Myocyte (in vitro differentiated cells): ENCODE measurements at places on chromosomes 2 and 18. TPM values are rescaled to one million over a fixed set of nuclear protein-coding genes. Genes with fewer than 3 reads are reported as not detected.

- peak; percentile 10 for DNase-seq
These were observed 276.0 kb downstream of the MTX2 start for GRCh38 chr2:176544991-176545956.

DNA sequence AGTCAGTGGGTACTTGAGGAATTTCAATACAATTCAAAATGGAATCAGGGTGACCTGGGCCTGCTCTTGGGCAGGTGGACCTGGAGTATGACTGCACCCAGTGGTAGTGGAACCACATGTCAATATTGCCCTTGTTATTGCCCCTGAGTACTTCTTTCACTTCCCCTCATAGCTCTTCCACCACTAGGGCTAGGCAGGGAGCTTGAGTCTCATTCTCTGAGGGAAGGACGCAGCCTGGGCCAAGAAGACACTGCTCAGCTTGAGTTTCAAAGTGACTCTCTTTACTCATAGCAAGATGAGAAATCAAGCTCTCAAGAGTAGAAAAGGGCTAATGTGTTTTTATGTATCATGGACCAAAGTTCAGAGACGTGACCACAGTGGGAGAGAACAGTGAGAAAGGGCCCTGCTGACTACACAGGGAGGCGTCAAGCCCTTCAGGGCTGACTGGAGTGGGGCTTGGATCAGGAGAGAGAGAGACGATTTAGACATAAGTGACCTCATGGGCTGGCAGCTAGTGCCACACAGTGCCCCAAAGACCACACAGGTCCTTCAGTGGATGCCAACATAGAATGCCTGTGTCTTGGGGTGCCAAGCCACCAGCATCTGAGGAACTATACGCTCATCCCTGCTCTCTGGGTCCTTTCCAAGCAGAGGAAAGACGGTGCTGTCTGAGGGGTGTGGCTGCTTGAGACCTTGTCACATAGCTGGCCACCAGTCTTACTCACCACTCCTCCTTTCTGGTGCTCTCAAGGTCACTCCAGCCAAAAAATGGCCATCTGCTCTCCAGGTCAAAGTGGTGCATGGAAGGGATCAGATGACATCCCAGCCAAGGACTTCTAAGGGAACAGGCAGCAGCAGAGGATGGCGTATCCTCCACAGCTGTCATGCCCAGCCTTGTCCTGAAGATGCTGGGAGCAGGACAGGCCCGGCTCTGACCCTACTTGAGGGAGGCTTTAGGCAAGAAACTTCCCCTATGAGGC, 13.0 kb downstream of the PTMA start:
- peak; percentile 92 for DNase-seq

DNA sequence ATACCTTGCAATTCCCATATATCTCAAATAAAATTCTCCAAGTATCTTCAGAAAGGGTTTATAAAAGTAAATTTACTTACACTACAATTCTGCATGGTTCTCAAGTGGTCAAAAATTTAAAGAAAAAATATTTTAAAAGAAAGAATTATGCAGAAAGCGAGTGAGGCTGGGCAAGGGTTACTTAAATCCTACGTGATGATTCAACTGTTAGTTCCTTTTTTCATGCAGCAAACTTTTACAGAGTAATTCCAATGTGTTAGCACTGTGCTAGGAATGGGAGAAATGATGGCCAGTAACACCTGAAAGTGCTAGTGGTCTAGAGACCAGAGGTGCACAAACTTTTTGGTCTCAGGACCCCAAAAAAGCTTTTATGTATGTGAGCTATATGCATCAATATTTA, 133.4 kb downstream of the ATAD2B start:
- no peak for DNase-seq

CYP27C1 gene
- total RNA-seq, result 0.45 and 0.62 TPM in 2 replicates

EHD3 gene
- 5.0 and 5.6 TPM in 2 replicates for total RNA-seq
